ENCODE measurements at places on chromosomes 13 and 19. TPM values are rescaled to one million over a fixed set of nuclear protein-coding genes. Genes with fewer than 3 reads are reported as not detected.

- no peaks in the 10 kb centered on the region for H3K4me1 ChIP-seq
- H3K27me3 ChIP-seq = no peaks in the 10 kb centered on the region
Observed at GRCh38 chr13:79604752-79605151, 123.8 kb downstream of the NDFIP2 start.

GRCh38 chr13:97752961-97753668 is 200.4 kb upstream of the IPO5 start:
- no peak for DNase-seq
- no peaks in the 10 kb centered on the region for H3K27me3 ChIP-seq
- H3K27ac ChIP-seq = no peak overlapping the region
- no peaks in the 10 kb centered on the region for H3K4me1 ChIP-seq
- no peaks in the 10 kb centered on the region for H3K36me3 ChIP-seq
- H3K4me3 ChIP-seq = no peak overlapping the region

DNA sequence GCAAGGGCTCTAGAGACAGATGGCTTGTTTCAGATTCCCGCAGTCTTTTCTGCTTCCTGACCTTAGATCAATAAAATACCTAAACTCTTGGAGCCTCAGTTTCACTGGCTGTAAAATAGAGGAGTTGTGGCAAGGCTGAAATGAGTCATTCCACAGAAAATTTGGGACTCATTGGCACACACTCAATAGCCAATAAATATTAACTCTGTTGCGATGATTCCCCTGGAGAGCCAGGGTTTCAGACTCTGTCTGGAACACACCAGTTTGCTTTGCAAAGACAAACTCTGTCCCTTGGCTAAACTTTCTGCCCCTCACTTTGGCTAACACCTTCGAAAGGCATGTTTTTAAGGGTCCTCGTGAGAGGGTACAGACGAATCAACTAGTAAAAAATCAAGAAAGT is 18.1 kb upstream of the UBE2L5 start:
- no peak overlapping the region for H3K27ac ChIP-seq
- peaks cover 4% of the 10 kb centered on the region for H3K4me1 ChIP-seq
- no peak for DNase-seq
- no peak overlapping the region for H3K4me3 ChIP-seq

GRCh38 chr19:12750851-12751250 is 740 bp upstream of the BEST2 start:
- no peaks in the 10 kb centered on the region for H3K27me3 ChIP-seq
- no peak overlapping the region for H3K4me3 ChIP-seq

ZNF490 gene
- total RNA-seq = 4.9 TPM

DNA sequence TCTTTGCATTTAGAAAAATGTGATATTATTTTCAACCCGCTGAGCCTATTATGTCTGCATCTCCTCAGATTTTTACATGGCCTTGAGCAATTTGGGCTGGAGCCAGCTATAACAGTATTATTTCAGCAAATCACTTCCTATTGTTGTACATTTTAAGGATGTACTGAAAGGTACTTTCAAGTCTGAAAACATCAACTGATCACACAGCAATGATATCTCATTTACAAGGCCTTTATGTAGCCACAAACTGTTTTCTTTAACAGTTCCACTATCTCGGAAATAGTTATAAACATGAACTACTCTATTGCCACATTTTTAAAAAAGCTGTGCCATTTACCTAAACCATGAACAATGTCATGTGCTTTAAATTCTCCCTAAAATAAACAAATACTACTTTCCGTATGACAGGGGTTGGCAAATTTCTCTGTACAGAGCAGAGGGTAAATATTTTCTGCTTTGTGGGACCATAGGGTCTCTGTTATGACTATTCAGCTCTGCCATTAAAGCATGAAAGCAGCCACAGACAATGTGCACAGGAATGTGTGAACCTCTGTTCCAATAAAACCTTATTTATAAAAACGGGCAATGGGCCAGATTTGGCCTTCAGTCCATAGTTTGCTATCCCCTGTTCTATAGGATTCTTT is 560.4 kb downstream of the GPC6 start:
- H3K4me3 ChIP-seq = no peak overlapping the region
- no peaks in the 10 kb centered on the region for H3K4me1 ChIP-seq
- no peak overlapping the region for H3K27ac ChIP-seq

GRCh38 chr19:45016388-45017314 is 15.4 kb downstream of the RELB start:
- H3K36me3 ChIP-seq = no peaks in the 10 kb centered on the region
- H3K4me1 ChIP-seq = no peaks in the 10 kb centered on the region
- H3K27me3 ChIP-seq = no peaks in the 10 kb centered on the region

DNA sequence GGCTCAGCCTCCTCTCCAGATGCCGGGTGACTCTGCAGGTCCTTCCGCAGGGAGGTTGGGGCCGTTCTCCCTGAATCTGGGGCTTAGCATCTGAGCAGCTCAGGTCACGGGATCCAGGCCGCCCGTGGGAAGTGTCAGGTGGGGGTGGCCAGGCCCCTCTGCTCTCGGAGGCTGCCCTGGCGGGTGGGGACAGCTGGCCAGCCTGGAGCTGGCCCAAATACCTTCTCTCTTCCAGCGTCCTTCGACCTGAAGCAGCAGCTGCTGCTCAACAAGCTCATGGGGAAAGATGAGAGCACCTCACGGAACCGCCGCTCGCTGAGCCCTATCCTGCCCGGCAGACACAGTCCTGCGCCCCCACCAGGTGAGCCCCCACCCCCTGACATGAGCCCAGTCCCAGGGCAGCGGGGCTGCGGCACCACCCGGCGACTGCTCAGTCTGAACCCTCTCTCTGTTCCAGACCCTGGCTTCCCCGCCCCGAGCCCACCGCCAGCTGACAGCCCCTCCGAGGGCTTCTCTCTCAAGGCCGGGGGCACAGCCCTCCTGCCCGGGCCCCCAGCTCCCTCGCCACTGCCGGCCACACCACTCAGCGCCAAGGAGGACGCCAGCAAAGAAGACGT is 19.1 kb downstream of the PEX11G start:
- no peaks in the 10 kb centered on the region for H3K4me1 ChIP-seq
- H3K4me3 ChIP-seq = no peak overlapping the region
- H3K27me3 ChIP-seq = no peaks in the 10 kb centered on the region

HPN gene
- 1.4 TPM for total RNA-seq

S1PR5 gene
- not detected for total RNA-seq

CBY2 gene
- not detected for total RNA-seq

CACNG7 gene
- total RNA-seq = not detected

Measured in Peyer's patch (tissue), 4 donors.